Fibroblast of villous mesenchyme (primary cell): ENCODE measurements at places on chromosomes 1 and 21. TPM values are rescaled to one million over a fixed set of nuclear protein-coding genes. Genes with fewer than 3 reads are reported as not detected.

- DNase-seq = peak; percentile 40
Observed at GRCh38 chr1:6927626-6928025, 142.4 kb downstream of the CAMTA1 start.

GRCh38 chr1:236920286-236920894 is 83.9 kb downstream of the MT1HL1 start:
- DNase-seq = no peak

Gene CNKSR1
- total RNA-seq = 0.32 TPM in 1 of 2 replicates, not detected in the other

DNA sequence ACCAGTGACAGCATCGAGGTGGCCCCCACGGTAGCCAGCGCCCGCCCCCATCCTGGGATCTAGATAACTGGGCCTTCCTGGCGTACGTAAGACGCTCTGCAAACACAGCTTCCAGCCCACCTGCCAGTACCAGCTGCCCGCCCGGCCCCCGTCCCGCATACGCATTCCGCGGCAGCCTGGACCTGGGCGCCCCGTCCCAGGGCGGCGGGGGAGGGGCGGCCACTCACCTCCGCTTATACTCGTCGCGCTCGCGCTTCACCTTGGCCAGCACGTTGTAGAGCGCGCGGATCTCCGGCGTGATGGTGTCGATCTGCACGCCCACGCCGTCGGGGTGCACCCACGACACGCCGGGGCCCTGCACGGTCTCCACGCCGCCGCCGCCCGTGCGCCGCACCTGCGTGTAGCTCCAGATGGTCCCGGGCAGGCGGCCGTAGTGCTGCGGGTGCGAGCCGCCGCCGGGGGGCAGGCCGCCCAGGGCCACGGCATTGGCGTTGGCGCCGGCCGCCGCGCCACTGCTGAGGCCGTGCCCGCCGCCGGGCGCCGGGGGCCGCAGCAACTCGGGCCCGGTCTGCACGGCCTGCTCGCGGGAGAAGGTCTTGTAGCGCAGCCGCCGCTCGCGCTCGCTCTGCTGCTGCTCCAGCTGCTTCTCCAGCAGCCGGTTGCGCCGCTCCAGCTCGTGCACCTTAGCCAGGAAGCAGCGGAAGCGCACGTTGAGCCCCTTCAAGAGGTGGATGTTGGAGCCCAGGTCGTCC is 859 bp downstream of the IFFO2 start:
- DNase-seq = no peak

Gene PROK1
- not detected in 2 replicates for total RNA-seq

Gene OR2M3
- total RNA-seq = not detected in 2 replicates

DNA sequence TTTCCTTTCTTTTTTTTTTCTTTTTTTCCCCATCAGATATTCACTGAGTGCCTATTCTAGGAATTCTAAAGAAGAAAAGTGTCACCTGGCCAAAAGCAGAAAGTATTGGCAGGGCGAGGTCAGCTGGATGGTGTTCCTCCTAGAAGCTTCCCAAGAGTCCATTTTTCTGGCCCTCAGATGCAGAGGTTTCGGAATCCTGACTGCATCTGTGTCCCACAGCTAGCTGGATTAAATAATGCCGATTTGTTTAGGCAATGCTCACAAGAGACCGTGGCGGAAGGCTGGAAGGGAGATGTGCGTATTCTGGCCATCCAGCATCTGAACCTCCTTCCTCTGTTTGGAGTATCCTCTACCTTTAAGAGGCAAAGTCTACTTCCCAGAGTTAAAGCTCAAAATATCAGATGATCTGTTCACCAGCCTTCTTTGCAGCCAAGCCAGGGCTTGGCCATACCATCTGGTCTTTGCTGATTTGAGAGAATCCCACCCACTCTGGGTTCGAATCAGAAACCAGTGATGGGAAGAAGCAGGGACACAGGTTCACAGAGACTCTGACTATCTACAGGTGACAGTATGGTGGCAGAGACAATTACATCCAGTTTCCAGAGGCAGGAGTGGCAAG is 5.4 kb upstream of the TENT5C start:
- DNase-seq = no peak

Gene GPR37L1
- total RNA-seq = under 0.01 TPM in 1 of 2 replicates, not detected in the other

GRCh38 chr1:85952460-85952859 is 204.1 kb downstream of the COL24A1 start:
- DNase-seq = peak; percentile 18

- no peak for DNase-seq
Observed at GRCh38 chr1:168408539-168408865, 127.8 kb downstream of the TBX19 start.

DNA sequence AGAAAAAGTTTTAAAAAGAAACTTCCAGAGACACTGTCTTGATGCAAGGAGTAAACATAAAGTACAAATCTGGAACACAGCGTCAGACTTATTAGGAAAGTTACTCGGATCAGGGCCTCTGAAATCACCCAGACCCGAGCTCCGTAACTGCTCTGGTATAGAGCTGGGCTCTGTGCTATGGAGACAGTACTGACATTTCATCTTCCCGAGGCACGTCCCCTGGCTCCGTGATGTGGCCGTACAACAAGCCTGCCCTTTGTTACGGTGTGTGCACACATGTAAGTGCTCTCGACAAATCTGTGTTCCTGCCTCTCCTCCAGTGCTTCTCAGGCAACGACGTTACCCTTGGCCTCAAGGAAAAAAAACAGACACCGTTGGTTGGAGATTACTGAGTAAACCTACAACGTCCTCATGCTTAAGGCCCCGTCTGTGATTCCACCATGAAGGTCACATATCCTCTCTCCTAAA is 107.0 kb upstream of the IRF2BP2 start:
- DNase-seq = peak; percentile 45

DNA sequence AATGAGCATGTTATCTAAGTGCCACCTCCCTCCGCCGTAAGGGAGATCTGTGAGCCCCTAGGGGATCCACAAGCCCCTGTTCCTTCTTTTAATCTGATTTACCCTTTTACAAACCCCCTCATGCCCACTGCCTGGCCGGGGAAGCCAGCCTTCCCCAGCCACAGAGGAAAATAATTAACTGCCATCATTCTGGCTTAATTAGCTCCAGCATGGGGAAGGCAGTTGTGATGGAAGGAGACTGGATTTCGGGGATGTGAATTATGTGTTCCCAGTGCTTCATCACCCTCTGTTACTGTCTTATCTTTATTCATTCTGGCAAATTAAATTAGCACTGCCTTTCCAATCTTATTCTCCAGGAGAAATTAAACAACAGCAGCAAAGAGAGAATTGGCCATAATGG is 135.8 kb downstream of the PTPRU start:
- DNase-seq = no peak

- peak; percentile 33 for DNase-seq
Observed at GRCh38 chr1:211920602-211921226, 90.2 kb upstream of the LPGAT1 start.

Gene TBX15
- under 0.01 TPM in 2 replicates for total RNA-seq

Gene HSD3B2
- total RNA-seq = not detected in 2 replicates

GRCh38 chr1:58968360-58968952 is 184.6 kb upstream of the JUN start:
- peak; percentile 63 for DNase-seq

GRCh38 chr1:203359010-203359571 is 8.2 kb upstream of the FMOD start:
- peak; percentile 77 for DNase-seq

Gene TRAF3IP3
- total RNA-seq = not detected in 2 replicates

- DNase-seq = no peak
Observed at GRCh38 chr1:156384007-156384406, 15.0 kb downstream of the RHBG start.

- no peak for DNase-seq
Observed at GRCh38 chr1:48069662-48070395, 72.6 kb upstream of the TRABD2B start.

Gene ALX3
- total RNA-seq = not detected in 2 replicates

GRCh38 chr1:91724231-91724630 is 161.7 kb downstream of the TGFBR3 start:
- no peak for DNase-seq

DNA sequence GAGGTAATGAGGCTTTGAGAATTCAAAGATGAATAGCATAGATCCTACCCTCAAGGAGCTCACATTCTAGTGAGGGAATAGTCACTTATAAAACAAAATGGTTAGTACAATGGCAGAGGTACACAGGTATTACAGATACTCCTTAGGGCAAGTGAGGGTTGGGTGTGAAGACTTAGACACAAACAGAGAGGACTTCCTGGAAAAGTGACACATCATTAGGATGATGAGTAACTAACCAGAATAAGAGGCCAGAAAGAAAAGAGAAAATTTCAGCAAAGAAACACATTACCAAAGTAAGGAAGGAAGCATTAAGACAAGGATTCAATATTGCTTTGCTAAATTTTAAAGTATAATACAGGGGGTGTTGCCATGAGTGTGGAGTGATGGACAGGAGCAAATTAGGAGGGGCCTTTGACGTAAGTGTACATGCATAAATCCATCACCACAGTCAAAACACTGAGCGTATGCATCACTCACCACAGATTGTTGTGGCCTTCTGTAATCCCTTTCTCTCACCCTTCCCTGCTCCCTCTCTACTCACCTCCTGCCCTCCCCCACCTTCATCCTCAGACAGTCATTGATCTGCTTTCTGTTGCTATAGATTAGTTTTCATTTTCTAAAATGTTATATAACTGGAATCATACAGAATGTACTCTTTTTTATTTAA is 7.9 kb downstream of the CD53 start:
- no peak for DNase-seq

DNA sequence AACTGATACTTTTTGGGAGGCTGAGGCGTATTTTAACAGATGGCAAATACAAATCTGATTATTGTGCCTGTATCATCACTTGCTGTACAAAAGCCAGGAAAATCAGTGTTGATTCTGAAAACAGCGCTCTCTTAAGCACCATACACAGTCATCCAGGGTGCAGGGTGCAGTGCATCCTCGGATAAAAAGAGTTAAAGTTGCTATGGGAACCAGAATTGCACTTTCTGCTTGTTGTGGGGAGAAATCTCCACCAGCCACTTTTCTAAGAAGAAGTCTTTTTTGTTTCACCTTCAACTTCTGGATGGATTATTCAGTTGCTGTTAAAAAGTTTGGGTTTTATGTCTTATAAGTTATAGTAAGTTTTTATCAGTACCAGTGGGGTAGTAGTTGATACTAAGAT is 3.8 kb downstream of the LAMC1 start:
- DNase-seq = no peak

DNA sequence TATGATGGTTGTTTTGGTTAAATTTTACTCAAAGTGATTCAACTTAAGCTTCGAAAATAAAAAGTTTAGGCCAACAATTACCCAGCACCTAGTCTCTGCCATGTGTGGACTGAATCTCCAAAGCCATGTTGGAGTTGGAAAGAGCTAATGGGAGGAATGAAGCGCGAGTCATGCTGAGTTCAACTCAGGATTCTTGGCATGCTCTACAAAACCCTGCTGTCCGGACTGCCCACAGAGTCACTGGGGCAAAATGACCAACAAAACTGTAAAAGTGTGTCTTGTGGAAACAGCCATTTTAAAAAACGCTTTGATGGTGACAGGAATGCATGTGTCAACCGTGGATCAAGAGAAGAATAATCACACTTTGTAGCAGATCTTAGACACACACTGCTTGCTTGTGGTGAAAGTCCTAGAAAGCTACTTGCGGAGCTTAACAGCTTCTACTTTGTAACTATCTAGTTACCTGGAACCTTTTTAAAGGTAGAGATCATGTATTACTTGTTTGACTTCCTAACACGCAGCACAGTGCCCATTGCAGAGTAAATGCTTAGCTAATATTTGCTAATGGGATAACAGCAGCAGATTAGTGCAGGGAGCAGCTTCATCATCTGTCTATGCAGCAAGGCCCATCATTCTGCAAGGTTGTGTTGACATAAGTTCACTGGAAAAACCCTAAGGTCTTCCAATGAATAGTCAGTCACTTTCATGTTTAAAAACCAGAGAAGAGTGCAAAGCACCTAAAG is 7.0 kb upstream of the GBP6 start:
- no peak for DNase-seq

DNA sequence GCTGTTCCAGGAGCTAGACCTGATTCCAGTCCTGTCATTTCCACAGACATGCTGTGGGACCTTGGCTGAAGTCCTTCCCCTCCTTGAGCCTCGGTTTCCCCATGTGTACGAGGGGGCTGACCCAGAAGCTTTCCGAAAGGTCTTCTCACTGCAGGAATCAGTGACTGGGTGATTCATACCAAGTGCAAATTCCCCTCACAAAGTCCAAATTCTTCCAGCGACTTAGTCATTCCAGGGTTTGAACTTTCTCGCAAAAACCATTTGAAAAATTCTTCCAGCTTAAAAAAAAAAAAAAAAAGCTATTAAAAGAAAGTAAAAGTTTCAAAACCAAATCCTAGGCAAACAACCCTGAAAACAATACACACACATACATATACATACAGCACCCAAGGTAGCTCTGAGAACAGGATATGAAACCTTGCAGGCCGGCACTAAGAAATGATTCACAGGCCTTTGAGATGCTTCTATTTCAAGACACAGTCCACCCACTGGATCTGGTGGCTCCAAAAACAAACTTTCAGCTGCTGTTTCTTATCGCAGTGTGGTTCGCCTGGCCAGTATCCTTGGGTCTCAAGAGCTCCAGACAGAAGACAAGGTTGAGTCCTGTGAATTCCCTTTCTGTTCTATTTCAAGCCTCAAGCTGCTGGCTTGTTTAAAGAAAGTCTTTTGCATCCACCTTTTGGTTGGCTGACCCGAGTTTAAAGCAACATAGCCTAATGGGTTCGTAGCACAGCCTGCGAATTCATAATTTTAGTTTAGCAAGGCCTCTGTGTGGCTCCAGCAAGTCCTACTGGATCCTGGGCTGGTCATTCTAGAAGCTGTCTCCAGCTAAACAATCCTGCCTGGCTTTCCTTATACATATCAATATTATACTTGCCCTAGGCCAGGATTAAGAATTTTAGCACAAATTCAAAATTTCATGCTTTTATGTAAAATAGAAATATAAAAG is 18.0 kb upstream of the ID3 start:
- peak; percentile 96 for DNase-seq

Gene KAZN
- 8.6 and 10.6 TPM in 2 replicates for total RNA-seq

DNA sequence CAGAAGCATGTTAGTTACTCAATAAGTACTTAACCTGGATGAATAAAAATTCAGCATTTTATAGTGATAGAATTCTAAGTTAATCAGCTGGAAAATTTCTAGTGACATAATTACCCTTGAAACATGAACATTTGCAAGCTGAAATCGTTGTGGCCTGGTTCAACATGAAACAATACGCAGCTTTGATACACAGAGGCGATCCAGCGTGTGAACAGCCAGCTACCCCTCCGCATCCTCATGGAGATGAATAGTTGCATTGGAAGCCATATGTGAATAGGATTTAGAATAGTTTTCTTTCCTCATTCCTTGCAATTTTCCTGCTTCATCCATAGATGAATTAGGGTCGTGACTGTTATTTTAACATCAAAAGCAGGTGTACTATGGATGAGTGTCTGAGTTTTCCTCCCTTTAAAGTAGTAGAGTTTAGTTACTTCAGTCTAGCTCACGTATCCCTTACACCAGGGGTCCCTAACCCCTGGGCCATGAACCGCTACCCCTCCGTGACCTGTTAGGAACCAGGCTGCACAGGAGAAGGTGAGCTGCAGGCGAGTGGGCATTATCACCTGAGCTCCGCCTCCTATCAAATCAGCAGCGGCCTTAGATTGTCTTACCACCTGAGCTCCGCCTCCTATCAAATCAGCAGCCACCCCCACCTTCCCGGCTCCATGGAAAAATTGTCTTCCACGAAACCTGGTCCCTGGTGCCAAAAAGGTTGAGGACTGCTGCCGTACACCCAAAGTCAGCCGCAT is 6.2 kb upstream of the TARBP1 start:
- no peak for DNase-seq

GRCh38 chr1:3209201-3209600 is 140.2 kb downstream of the PRDM16 start:
- no peak for DNase-seq

Gene ATP1A4
- total RNA-seq = not detected in 2 replicates

GRCh38 chr1:9751971-9752370 is 71.8 kb downstream of the CLSTN1 start:
- DNase-seq = no peak
